ENCODE measurements at places on chromosomes 12 and 14. TPM values are rescaled to one million over a fixed set of nuclear protein-coding genes. Genes with fewer than 3 reads are reported as not detected.

DNA sequence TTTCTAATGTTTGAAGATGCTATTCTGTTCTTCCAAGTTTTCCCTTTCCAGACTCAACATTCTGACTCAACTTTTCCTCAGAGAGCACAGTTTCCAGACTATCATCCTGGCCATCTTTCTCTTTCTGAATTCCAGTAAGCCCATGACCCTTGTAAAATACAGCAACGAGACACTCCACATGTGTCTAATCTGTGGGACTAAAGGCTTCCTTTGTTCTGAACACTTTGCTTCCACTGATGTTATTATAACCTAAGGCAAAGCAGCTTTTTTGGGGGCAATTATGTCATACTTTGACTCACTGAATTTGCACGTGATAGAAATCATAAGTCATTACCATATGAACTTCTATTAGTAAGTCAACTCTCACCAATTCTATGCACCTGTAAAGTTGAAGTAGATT is 6.3 kb upstream of the ART4 start:
- DNase-seq = no peak

DNA sequence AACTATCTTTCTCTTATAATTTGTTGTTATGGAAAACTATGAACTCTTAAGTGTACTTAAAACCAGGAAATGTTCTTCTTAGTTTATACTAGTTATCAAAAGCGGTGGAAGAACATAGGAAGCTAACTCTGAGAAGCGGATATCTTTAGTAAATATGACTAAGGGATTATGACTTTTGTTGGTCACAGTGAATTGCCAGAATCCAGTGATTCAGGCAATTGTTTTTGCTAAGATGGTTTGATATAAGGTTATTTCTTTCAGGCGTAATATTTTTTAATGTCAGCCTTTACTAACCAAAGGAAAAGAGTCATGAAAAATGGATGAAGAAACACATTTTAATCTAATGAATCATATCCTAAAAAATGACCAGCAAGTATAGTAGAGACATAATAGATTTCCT is 473.5 kb downstream of the FOXG1 start:
- no peak for DNase-seq

DNA sequence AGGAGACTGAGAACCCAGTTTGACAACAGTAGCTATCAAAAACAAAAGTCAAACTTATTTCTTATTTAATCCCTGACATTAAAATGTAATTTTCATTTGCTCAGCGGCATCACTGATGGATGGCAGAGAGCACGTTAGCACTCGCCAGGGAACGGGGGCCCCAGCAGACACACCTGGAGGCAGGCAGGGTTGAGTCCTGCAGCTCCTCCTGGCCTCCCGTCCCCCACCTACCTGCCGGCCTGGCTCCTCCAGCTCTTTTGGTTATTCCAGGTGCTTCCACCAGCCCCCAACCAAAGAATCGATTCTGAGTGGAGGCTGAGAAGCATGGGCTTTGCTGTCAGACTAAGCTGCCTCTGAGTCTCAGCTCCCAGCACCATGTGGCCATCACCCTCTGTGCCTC is 113.6 kb downstream of the PHETA1 start:
- no peak for DNase-seq

The DTX1 gene
- 15.2 TPM for polyA plus RNA-seq

The KRT3 gene
- polyA plus RNA-seq = not detected

GRCh38 chr12:98514982-98515286 is 456 bp upstream of the TMPO start:
- no peak for DNase-seq

DNA sequence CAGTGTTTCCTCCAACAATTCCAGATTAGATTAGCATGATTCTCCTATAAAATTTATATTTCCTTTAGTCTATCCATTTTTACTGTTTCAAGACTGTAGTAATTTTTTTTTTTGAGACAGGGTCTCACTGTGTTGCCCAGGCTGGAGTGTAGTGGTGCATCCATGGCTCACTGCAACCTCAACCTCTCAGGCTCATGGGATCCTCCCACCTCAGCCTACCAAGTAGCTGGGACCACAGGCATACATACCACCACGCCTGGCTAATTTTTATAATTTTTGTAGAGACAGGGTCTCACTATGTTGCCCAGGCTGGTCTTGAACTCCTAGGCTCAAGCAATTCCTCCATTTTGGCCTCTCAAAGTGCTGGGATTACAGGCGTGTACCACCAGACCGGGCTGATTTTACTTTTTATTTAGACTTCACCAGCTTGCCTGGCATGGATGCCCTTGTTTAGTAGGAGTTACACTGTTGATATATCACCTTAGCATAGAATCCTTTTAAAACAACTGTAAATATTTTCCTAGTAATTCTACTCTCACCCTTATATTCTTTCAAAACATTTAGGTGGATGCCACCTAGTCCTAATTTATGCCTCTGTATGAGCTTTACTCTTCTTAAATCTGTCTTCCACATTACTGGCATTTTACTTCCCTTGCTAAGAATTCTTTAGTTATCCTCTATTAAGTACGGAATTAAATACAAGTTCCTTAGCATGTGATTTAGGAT is 55.8 kb upstream of the LIMA1 start:
- no peak for DNase-seq

DNA sequence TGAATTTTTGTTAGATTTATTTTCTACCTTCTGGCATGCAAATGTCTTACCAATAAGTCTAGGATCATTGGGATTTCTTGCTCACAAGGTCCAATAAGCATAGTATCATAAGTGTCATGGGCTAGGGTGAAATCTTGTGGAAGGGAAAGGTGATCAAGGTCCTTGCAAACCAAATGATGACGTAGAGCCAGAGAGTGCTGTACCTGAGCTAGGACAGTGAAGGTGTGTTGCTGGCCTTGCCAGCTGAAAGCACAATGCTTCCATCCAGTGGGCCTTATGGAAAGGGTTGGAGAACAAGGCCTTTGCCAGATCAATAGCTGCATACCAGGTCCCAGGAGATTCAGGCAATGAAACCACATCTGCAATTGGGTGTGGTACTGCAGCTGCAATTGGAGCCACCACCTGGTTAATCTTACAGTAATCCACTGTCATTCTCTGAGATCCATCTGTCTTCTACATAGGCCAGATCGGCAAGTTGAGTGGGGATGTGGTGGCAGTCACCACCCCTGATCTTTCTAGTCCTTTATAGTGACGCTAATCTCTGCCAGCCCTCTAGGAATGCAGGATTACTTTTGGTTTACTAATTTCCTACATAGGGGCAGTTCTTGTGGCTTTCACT is 208.9 kb upstream of the MYL2 start:
- no peak for DNase-seq

DNA sequence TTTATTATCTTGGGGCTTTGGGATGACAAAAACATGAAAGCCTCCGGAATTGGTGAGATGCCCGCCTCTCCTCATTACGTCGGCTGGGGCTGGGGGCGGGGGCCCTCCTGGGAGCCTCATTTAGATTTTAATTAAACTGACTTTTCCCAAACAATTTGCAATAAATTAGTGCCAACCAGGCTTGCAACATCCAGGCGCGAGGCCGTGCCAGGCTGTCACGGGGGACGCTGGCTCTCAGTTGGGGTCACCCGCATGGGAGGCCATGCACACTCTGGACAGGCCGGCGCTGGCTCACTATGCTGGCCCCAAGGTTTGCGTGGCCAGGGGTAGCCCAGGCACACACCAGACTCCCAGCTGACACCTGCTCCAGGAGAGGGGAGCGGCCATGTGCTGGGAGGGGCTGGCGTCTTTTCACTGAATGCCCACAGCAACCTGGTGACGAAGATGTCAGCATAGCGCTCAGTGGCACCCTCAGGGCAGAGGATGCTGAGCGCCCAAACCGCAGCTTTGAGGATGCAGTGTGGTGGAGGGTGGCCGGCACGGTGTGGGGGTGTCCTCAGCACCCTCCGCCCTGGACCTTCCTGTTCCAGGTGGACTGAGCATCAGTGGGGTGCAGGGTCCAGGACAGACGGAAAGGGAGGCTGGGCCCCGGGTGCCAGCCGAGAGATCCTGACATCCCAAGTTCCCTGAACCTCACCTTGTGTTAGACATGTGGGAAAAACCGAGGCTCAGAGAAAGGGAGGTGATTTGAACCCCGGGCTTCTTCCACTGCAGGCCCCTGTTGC is 190.8 kb upstream of the C14orf180 start:
- DNase-seq = no peak

The PLCZ1 gene
- 0.89 TPM for polyA plus RNA-seq

DNA sequence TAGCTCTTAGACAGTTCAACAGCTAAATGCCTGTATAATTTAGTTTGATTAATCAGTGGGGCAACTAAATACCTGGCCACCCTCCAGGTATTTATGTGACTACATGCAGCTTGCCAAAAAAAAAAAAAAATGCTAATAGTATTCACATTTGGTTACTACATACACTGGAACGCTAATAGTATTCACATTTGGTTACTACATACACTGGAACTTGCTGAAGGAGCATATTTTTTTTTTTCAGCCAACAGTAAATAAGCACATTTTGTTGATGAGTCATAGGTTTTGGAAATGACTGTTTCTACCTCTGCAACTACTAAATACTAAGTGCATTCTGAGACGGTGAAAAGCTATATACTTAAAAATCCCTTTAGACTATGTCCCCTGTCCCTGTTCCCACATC is 1172.3 kb downstream of the LRFN5 start:
- no peak for DNase-seq

Measured in renal cortex interstitium (tissue), 15 donors.